ENCODE measurements at places on chromosomes 1 and 21. TPM values are rescaled to one million over a fixed set of nuclear protein-coding genes. Genes with fewer than 3 reads are reported as not detected.

The BGLAP gene
- total RNA-seq, result 2.0 TPM

The MTHFR gene
- total RNA-seq, result 27.3 TPM

The SHE gene
- total RNA-seq, result not detected

The S1PR1 gene
- 420 TPM for total RNA-seq

The STUM gene
- total RNA-seq, result not detected

The TAF1A gene
- 5.6 TPM for total RNA-seq

The SLC45A3 gene
- not detected for total RNA-seq

All from CD8-positive, alpha-beta T cell (primary cell).